NCI-H510A (cell line): ENCODE measurements at places on chromosomes 3 and 15.

DNA sequence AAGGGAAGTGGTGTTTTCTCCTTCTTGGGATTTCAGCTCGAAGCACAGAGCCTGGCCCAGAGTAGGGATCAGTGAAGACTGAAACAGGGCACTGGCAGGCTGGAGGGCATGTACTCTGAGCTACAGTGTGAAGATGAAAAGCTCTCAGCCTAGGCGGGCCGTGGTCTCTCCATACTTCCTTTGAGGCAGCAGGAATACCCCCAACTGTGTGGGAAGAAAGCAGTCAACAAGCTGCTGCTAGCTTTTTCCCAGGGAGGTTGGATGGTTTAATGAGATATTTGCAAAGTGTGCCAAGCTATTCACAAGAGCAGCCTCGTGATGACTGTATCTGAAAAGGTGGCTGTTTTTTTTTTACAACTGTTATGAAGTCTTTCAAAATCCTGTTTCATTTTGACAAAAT, 47.2 kb downstream of the NMNAT3 start:
- DNase-seq, result no peak

DNA sequence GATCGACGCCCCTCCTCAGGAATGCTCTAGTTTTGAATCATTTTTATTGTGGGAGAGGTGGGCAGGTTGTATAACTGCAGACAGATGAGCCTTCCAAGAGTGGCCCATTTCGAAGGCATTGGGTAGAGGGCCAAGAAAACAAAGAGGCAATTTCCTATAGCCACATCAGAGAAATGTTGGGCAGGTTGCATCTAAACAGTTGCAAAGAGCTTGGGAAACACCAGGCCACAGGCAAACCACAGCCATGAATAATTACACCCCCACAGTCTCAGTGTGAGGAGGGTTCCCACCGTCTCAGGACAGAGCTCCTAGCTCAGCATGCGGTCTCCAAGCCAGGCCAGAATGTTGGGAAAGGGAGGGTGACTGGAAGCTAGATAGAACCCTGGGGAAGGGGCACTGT, 257.3 kb downstream of the ABHD5 start:
- no peak for DNase-seq

- no peak for DNase-seq
Observed at GRCh38 chr15:52732551-52732950, 53.4 kb upstream of the ATOSA start.

- DNase-seq, result no peak
Observed at GRCh38 chr3:168162172-168162571, 66.4 kb upstream of the GOLIM4 start.

GRCh38 chr3:41102053-41102556, 97.2 kb upstream of the CTNNB1 start:
- no peak for DNase-seq

DNA sequence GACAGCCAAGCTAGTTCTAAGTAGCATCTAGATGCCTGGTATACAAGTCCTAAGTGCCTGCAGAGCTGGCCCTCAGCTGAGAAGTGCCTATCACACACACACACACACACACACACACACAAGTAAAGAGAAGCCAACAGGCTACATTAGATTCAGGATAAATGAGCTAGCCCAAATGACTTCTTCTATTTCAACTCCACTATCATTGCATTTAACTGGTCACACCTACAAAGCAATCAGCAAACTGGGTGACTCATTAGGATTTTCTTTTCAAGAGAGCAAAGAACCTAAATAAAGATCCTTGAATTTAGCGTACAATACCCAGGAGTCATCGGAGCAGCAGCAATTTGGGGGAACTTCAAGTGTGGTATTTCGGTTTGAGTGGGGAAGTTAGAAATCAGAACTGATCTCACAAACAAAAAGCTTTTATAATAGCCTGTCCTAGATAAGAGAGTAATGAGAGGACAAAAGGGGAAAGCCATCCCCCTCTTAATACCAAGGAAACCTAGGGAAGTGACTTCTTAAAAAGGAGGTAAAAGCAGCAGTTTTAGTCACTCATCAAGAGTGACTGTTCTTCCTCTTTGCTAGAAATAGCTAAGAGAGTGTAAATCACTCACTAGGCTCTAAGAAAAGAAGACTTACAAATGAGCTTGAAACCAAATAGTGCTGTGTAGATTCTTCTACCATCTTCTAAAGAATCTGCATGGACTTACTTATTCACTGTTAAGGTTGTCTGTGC, 112.7 kb downstream of the TNIK start:
- no peak for DNase-seq

DNA sequence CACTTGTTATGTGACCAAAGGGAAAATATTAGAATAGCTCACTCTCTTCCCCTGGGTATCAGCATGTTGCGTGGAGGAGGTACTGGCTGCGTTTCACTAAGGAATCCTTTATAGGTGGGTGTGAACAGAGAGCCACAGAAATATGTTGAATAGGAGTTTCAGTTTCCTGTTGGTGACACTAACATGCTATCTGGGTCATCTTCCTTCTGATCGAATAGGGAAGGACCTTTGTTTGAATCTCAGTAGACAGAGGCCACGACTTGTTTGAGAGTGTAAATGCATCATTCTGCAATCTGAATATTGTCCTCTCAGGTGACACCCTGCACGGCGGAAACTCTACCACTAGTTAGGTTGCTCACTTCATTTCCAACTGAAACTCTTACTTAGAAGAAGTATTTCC, 157.9 kb upstream of the SLC2A2 start:
- no peak for DNase-seq

DNA sequence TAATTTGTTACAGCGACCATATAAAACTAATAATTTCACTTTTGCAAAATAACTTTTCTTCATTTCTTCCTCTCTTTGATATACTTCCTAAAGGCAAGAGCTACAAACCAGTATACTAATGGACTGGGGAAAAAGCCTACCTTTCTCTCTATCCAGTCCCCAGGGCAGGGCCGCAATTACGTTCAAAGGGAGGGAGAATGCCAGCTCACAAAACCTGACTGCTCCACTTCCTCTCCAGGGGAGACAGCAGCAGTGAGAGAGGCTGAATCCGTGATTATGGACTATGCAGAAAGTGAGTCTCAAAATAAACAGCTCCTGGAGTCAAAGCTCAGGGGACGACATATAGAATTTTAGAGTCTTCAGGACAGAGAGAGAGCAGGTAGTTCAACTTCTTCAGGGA, 126.9 kb upstream of the HES1 start:
- no peak for DNase-seq
